ENCODE measurements at places on chromosomes 16 and 17.

DNA sequence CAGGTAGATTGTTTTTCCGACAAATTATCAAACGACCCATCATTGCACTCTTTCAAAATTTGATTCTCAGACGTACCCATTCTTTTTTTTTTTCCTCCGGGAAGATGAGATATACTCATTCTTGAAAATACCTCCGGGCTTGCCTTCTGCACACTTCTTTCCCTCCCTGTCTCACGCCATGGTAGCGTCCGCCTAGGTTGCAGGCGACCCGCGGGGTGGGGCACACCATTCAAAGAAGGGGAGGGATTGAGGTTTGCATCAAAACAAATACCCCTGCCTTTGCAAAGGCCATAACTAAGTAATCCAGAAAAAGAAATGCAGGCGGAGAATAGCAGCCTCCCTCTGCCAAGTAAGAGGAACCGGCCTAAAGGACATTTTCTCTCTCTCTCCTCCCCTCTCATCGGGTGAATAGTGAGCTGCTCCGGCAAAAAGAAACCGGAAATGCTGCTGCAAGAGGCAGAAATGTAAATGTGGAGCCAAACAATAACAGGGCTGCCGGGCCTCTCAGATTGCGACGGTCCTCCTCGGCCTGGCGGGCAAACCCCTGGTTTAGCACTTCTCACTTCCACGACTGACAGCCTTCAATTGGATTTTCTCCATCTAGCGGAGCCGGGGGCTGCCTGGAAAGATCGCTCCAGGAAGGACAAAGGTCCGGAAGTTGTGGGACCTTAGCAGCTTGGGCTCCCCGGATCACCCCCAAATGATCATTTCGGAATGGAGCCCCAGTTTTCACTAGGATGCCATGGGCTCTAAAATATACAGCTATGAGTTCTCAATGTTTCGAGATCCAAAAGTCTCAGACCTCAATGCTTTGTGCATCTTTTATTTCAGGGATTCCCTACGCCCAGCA, 843 bp downstream of the TP53 start:
- peak; percentile 81 for DNase-seq

GRCh38 chr16:73086108-73086507, 38.2 kb upstream of the ZFHX3 start:
- no peak for DNase-seq

DNA sequence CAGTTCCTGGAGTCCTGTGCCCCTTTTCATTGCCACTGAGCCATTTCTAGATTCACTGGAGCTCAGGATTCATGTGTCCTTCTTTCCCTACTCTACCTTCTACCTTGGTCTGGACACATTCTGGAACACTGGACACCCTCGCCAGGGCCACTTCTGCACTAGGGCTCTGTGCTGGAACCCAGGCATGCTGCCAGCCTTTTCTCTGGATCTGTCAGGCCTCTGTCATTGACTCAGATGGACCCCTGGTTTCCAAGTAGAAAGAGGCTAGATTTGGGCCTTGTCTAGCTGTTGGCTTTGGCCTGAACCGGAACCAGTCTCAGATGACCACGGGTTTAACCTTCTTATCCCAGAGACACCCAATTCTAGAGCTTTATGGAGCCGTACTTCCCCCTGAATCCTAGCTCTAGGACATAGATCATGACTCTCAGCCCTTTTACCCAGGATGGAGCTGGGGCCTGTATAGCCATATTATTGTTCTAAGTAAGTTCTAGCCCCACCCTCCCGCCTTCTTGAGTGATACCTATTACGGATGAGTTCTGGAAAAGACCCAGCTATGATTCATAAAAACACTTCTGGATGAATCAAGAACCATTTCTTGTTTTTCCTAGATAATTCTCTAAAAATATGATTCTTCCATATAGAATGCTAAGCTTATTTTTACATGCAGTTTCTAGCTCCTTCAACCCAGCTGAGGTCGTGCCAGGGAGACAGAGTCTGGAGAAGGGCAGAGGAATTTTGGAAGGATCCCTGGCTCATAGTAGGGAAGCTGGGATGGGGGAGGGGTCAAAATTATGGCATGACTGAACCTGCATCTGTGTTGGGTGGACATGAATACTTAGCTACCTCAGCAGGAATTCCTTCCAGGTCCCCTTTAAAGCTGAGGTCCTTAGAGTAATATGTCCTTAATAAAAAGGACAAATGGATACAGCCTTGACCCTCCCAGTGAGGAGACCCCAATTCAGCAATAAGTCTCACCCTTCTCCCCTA, 1.1 kb upstream of the CHRNB1 start:
- no peak for DNase-seq

DNA sequence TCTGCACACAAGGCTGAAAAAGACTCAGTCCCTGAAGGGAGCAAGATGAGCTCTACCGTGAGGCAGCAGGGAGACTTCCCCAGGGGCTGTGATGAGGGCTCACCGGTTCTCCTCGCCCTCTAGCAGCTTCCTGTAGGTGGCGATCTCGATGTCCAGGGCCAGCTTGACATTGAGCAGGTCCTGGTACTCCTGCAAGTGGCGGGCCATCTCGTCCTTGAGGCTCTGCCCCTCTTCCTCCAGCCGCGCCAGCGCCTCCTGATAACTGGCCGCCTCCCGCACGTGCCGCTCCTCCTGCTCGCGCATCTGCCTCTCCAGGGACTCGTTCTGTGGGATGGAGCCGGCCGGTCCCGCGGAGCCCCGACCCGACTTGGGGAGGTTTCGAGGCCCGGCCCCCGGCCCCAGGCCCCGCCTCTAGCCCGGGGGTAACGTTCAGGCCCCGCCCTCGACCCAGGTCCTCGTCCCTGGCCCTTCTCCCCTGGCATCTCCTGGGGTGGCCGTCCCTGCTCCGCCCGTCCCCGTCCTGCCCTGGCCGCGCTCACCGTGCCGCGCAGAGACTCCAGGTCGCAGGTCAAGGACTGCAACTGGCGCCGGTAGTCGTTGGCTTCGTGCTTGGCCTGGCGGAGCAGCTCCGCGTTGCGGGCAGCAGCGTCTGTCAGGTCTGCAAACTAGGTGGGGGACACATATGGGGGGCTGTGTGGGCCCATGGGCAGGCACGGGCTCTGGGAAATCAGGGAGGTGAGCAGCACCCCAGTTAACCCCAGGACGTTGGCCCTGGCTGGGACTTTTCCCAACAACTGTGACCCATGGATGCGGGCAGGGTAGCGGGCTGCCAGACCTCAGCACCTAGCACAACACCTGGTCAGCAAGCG, 3.9 kb downstream of the GFAP start:
- DNase-seq, result no peak

DNA sequence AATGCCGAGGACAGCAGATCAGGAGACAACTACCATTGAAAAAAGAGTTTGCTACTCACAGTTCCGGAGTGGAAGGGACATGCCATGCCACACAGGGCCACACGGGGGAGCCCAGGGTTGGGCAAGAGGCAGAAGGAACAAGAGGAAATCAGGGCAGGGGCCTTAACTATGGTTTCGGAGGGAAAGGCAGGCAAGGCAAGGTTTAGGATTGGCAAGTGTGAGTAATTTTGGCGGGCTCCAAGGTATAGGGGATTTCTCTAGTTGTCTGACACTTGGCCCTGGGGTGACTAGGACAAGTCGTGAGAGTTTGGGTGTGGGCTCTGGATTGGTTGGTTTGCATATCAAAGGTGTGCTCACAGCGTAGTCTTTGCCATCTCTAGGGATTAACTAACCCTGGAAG, 27.0 kb upstream of the NTN1 start:
- DNase-seq, result peak; percentile 28

GRCh38 chr16:22813948-22814710, at the start of gene HS3ST2:
HS3ST2 (plus strand) TSS chr16:22814162; CDS start chr16:22814611, 449 bp downstream.
- no peak for DNase-seq

DNA sequence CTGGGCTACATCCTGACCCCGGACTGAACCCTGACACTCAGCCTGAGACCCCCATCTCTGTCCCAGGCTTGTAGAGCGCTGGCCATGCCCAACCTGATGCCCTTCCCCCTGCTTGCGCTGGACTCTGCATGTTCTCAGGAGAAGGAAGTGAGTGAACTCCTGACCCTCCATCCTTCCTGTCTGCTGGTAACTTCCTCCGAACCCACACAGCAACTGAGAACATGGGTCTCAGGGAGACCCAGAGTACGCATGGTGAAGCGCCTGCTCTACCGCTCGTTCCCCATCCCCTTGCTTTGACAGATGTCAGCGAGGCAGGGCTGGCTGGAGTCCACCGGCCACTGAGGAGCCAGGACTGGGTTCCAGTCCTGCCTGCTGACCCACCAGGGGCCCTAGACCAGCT, 6.1 kb downstream of the CAMKK1 start:
- no peak for DNase-seq

- peak; percentile 61 for DNase-seq
These were observed at the start of gene VASN for GRCh38 chr16:4371357-4372000. VASN (plus strand) TSS chr16:4371848; CDS start chr16:4380878, 9,030 bp downstream.

- no peak for DNase-seq
These were observed 66.2 kb downstream of the IQCK start for GRCh38 chr16:19784183-19784736.

DNA sequence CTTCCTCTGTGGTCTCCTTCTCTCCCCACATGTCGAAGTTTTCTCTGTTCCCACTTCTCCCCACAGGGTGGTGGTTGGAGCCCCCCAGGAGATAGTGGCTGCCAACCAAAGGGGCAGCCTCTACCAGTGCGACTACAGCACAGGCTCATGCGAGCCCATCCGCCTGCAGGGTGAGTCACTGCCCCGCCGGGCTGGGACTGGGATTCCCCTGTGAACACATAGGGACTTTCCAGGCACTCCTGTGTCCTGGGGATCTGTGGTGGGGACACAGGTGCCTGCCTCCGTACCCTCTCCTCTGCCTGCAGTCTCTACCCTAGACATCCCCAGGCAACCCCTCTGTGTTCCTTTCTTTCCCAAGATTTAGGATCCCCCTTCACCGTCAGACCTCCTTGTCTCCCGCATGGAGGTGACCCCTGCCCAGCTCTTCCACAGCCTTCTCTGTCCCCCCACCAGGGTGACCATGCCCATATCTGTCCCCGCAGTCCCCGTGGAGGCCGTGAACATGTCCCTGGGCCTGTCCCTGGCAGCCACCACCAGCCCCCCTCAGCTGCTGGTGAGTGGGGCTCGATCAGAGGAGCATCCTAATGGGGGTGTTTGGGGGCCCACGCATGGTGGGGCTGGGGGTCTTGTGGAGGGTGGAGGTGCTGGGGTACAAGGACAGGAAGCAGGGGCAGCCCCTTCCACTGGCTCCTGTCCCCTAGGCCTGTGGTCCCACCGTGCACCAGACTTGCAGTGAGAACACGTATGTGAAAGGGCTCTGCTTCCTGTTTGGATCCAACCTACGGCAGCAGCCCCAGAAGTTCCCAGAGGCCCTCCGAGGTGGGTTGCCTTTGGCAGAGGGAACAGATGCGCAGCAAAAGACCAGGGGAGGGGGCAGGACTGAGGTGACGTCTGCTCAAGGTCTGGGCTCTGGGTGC, 5.8 kb downstream of the ITGAM start:
- no peak for DNase-seq

- DNase-seq, result no peak
These were observed 3.0 kb upstream of the CTRB2 start for GRCh38 chr16:75209944-75210343.

DNA sequence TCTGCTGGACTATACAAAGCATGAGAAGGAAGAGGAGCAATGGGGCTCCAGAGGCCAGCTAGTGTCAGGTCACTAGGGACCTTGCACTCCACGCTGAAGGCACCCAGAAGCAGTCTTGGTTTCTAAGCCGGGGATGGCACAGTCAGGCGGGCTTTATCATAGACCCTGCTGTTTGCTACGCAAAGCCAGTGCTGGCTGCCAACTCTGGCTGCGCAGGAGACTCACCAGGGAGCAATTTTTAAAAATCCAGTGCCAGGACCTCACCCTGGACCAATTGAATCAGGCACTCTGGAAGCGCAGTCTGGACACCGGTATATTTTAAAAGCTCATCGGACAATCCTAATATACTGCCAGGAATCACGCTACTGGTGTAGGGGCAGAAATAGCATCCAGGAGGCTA, 368.5 kb upstream of the XYLT1 start:
- DNase-seq, result no peak

DNA sequence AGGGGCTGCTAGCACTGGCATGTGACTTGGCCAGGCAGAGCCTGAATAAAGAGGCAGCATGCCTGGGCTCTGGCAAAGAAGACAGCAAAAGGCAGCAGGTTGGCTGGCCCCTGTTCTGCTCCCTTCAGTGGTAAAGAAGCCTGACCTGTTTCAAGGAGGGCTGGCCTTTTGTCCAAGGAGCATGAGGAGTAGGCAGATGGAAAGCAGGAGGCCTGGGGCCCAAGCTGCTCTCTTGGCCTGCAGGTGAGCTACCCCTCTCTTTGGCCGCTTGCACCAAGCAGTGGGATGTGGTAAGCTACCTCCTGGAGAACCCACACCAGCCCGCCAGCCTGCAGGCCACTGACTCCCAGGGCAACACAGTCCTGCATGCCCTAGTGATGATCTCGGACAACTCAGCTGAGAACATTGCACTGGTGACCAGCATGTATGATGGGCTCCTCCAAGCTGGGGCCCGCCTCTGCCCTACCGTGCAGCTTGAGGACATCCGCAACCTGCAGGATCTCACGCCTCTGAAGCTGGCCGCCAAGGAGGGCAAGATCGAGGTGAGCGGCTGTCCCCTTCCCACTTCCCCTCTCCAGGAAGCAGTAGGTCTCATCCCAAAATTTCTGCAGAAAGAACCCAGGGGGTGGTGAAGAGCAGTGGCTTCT, 8.0 kb downstream of the TRPV2 start:
- no peak for DNase-seq

- no peak for DNase-seq
These were observed 5.7 kb downstream of the NUPR1 start for GRCh38 chr16:28532940-28533647.

- no peak for DNase-seq
These were observed 23.3 kb downstream of the ZC3H18 start for GRCh38 chr16:88593489-88593888.

DNA sequence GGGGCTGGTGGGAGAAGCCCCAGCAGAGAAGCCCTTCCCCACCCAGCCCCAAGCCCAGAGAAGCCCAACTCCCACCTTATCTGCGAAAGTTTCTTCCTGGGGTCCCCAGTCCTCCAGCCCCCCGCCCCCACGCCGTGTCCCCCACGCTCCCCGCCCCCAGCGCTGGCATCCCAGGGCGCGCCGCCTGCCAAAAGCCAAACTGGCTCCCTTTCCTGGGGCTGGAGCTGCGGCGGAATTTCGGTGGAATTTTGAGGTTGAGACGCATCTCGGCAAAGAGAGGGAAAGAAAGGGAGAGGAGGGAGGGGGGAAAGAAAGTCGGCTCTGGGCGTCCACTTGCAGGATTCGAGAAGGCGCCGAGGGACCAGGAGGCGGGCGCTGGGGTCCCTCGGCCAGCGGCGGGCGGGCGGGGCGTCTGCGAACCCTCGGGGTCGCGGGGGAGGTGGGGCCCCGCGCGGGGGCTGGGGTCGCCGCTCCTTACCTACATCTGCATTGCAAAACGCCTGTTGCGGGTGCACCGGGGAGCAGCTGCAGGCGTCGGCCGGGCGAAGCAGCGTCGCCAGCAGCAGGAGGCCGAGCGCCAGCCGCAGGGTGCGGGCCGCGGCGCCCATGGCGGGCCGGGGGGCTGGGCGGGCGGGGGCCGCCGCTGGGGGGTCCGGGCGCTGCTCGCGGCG, 571 bp downstream of the TIMP2 start:
- no peak for DNase-seq
